ENCODE measurements at places on chromosomes 2 and 18. TPM values are rescaled to one million over a fixed set of nuclear protein-coding genes. Genes with fewer than 3 reads are reported as not detected.

TTR gene
- total RNA-seq: not detected

RAB6C gene
- not detected for total RNA-seq

RGPD3 gene
- 0.20 TPM for total RNA-seq

MYO3B gene
- total RNA-seq: not detected

REG1B gene
- not detected for total RNA-seq

SH2D6 gene
- not detected for total RNA-seq

DBI gene
- 310 TPM for total RNA-seq

GKN2 gene
- not detected for total RNA-seq

CNTNAP5 gene
- total RNA-seq: not detected

C2orf92 gene
- 3.3 TPM for total RNA-seq

RNPEPL1 gene
- total RNA-seq: 15.4 TPM

FEV gene
- total RNA-seq: not detected

PDCL3 gene
- 22.4 TPM for total RNA-seq

ACMSD gene
- total RNA-seq: not detected

EML6 gene
- 2.1 TPM for total RNA-seq

ZAP70 gene
- 2.0 TPM for total RNA-seq

ACAA2 gene
- total RNA-seq: 52.9 TPM

SKA1 gene
- 36.4 TPM for total RNA-seq

M1AP gene
- not detected for total RNA-seq

SPDYA gene
- total RNA-seq: 0.20 TPM

WIPF1 gene
- total RNA-seq: 35.3 TPM

MAP3K19 gene
- not detected for total RNA-seq

DSG1 gene
- total RNA-seq: not detected

ALPI gene
- not detected for total RNA-seq

SERPINB10 gene
- total RNA-seq: 0.60 TPM

RPRM gene
- total RNA-seq: not detected

MC4R gene
- not detected for total RNA-seq

ALK gene
- total RNA-seq: 0.12 TPM

CFAP210 gene
- not detected for total RNA-seq
